ENCODE measurements at places on chromosomes 16 and 17.

GRCh38 chr17:77865716-77866115 is 92.8 kb upstream of the TNRC6C start:
- DNase-seq: no peak

DNA sequence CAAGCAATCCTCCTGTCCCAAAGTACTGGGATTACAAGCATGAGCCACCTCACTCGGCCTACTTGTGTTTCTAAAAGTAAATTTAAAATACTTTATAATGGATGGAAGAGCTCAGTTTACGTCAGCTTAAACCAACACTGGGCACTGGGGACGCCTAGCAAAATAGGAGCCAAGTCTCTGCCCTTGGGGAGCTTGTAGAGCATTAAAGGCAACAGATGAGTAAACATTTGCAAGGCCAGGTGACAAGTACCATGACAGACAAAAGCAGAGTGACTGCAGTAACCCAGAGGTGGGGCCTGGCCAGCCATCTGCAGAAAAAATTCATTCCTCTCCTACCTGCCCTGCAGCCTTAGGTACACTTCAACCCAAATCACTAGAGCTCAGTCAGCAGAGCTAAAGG is 12.1 kb upstream of the NLK start:
- no peak for DNase-seq

DNA sequence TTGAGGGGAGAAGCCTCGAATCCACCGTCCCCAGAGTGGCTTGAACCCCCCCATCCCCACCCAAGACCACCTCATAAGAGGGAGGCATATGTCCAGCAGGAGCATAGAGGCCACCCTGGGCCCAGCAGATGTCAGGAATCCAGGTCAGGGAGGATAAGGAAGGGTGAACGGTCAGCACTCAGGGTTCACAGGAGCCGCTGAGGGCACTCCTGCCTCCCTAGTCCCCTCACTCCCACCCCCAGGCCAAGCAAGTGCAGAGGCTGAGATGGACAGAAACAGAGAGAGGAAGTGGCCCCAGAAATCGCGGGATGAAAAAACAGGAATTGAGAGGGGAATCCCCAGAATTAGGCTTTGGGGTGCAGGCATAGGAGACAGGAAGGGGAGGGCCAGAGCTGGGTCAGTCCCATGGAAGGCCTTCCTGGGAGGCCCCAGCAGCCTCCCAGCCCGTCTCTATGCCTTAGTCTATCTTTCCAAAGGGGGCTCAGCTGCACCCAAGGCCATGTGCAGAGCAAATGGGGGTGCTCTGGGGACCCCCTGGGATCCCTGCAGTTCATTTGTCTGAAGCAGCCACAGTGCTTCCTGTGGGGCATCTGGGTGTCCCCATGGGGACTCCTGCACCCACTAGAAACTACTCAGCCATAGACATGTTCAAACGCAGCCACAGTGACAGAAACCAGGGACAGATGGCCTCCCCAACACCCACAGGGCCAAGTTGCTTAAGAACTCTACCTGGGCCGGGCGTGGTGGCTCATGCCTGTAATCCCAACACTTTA is 1.7 kb downstream of the CMTM3 start:
- DNase-seq: no peak

DNA sequence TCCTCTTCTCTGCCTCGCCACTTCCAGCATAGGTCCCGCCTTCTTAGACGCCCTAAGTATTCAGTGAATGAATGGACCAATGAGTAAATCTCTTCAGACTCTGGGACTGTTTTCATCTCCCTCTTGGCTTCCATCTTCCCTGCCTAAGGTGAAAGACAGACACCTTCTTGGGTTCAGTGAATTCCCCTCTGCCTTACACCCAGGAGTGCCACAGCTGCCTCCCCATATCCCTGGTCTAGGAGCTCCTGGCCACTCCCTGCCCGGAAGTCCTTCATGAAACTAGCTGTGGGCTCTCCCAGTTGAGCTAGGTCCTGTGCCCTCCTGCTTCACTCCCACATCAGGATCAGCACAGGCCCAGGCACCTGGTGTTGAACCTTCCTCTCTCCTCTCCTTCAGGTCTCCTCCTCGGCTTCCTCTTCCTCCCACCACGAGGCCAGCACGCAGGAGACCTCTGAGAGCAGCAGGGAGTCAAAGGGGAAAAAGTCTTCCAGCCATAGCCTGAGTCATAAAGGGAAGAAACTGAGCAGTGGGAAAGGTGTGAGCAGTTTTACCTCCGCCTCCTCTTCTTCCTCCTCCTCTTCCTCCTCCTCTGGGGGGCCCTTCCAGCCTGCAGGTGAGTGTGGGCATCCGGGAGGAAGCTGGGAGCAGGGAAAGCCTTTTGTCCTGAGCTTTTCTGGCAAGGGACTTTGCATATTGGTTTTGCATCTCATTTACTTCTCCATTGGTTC is 10.3 kb downstream of the MLLT6 start:
- DNase-seq: no peak

GRCh38 chr17:8503807-8504206 is 68.1 kb downstream of the NDEL1 start:
- DNase-seq: no peak

- peak; percentile 69 for DNase-seq
Measured at GRCh38 chr16:79089735-79090284, 510.7 kb downstream of the MAF start.

- DNase-seq: no peak
Measured at GRCh38 chr16:71230122-71230845, at the start of gene HYDIN. Gene HYDIN (minus strand): TSS chr16:71230722. CDS start chr16:71186895, 43,827 bp downstream.

- no peak for DNase-seq
Measured at GRCh38 chr17:76986365-76986764, 118.2 kb downstream of the MGAT5B start.

DNA sequence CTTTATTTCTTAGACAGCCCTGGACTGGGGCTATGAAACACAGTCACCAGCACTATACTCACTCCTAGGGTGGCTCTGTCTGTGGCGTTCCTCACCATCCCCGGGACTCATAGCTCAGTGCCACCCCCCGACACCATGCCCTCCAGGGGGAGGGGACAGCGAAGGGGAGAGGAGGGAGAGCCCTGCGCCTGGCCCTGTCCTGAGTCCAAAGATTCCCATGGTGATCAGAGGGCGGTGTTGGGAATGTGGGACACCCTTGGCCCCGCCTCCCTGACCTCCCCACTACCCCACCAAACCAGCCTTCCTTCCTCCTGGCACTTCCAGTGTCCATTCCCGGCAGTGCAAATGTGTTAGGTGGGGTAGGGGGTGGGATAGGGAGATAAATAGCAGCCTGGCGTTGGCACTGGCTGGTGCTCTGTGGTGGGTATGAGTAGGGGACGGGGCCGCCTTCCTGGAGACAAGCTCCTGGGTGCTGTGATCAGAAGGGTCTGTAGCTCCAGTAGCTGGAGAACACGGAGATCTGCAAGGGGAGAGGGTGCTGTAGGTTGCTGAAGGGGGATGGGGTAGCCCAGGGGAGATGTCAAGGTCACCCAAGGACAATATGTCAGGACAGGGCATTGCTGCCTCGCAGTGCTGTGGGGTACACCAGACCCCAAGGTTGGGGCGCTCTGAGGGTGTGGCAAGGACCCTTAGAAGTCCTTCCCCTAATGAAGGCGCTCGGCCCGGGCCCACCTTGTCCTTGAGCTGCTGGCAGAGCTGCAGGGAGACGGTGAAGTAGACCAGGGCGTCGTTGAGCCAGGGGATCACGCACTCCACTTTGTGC is 2.0 kb downstream of the SMIM22 start:
- DNase-seq: no peak

DNA sequence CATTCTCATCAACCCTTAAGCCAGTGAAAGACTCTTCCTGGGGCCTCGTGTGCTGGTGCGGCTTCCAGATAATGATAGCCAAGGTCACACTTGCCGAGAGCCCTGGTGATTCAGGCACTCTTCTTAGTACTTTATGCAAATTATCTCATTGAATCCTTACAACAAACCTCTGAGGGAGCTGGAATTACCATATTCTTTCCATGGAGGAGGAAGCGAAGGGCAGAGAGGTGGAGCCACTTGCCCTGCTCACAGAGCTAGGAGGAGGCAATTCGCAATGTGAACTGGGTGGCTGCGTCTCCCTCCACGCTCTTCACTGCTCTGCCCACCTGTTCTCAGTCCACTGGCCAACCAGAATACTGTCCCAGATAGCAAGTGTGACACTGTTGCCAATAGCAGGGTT is 409.7 kb downstream of the SNX29 start:
- no peak for DNase-seq

DNA sequence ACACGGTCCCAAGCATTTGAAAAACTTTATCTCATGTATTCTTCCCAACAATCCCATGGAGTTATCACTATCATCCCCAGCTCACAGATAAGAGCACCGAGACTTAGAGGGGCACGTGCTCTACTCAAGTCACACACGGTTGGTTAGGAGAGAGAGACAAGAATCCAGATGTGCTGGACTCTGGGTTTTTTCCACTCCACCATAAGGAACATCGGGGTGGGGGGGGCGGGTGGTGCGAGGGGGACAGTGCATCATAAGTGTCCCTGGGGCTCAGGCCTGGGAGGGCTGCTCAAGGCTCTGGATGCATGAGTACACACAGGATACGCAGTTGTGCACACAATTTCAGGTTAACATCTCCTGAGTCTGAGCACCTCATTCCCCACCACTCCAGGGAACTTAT is 7.4 kb downstream of the CDC42EP4 start:
- no peak for DNase-seq

DNA sequence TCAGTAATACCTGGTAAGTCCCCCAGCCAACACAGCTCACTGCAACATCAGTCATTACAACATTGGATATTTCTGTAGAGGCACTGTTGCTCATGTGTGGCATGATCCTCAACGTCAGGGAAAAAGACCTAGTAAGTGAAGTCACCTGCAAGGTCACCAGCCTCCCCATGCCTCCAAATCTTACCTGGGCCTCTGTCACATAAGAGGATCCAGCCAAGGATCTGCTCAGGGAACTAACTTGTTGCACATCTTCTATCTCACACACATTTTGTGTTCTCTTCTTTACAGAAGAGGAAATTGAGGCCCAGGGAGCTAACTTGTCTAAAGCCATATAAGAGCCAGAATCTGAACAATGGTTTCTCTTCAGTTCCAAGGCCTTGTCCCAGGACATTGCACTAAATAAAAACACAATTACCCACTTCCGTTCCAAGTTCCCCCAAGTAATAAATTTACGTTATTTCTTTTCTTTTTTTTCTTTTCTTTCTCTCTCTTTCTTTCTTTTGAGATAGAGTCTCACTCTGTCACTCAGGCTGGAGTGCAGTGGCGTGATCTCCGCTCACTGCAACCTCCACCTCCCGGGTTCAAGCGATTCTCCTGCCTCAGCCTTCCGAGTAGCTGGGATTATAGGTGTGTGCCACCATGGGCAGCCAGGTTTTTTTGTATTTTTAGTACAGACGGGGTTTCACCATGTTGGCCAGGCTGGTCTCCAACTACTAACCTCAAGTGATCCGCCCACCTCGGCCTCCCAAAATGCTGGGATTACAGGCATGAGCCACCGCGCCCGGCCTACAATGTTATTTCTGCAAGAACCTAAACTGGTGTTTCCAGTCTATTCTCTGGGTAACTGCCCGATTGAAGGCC is 1.3 kb downstream of the SHMT1 start:
- DNase-seq: no peak

GRCh38 chr16:79073566-79073965 is 527.0 kb downstream of the MAF start:
- DNase-seq: no peak

- no peak for DNase-seq
Measured at GRCh38 chr17:19316761-19317358, 45.7 kb downstream of the B9D1 start.

- no peak for DNase-seq
Measured at GRCh38 chr17:70405492-70406220, 236.3 kb downstream of the KCNJ2 start.

DNA sequence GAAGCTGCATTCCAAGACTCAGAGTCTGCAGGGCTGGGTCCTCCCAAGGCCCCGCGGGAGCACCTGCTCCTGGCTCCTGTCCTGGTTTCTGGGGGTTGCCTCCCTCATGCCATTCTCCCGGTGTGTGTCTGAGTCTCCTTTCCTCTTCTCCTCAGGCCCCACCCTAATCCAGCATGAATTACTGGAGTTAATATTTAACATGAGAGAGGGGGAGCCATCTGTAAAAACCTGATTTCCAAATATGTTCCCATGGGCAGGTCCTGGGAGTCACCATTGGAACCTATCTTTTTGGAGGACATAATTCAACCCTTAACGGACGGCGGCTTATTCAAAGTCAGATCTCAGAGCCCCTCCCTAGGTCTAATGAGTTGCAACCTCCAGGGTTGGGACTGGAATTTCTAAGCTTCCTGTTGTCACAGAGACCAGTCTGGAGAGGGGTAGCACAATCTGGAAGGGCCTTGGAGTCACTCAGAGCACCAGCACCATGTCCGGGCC is 5.4 kb downstream of the C17orf99 start:
- DNase-seq: no peak

- no peak for DNase-seq
Measured at GRCh38 chr17:27343294-27343693, 49.4 kb downstream of the WSB1 start.

GRCh38 chr17:27485716-27486495 is 29.7 kb downstream of the KSR1 start:
- no peak for DNase-seq

DNA sequence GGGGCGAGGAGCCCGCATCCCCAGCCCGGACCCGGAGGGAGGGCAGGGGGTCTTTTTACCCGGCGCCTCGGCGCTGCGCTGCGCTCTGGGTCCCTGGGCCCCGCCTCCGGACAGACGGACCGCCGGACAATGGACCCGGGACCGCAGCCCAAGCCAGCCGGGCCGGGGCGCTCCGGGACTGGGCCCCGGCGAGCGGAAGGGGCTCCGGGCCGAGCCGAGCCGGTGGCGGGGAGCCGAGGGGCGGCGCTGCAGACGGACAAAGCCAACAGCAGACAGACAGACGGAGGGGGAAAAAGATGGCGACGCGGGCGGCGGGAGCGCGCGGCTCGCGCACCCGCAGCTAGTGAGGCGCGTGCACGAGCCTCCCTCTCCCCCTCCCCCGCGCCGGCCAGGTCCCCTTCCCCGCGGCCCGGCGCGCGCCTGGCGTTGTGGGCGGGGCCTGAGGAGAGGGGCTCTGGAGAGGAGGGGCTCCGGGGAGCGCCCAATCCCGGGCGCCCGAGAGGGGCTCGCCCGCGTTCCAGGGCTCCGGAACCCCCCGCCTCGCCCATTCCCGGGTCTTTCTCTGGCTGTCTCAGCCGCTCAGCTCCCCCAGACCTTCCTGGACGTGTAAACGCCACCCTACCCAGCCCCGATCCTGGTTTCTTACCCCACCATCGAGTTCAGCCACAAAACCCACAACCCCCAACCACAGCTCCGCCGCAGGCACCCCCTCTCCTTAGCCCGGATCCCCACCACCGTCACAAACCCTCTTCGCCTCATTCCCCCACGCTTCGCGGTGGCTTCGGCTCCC is at the start of gene ZNF821:
TSS of gene ZNF821 (minus strand) at position 334 of the 790 bp plus-strand sequence. CDS start 4,236 bp downstream, outside the sequence.
- DNase-seq: peak; percentile 73

DNA sequence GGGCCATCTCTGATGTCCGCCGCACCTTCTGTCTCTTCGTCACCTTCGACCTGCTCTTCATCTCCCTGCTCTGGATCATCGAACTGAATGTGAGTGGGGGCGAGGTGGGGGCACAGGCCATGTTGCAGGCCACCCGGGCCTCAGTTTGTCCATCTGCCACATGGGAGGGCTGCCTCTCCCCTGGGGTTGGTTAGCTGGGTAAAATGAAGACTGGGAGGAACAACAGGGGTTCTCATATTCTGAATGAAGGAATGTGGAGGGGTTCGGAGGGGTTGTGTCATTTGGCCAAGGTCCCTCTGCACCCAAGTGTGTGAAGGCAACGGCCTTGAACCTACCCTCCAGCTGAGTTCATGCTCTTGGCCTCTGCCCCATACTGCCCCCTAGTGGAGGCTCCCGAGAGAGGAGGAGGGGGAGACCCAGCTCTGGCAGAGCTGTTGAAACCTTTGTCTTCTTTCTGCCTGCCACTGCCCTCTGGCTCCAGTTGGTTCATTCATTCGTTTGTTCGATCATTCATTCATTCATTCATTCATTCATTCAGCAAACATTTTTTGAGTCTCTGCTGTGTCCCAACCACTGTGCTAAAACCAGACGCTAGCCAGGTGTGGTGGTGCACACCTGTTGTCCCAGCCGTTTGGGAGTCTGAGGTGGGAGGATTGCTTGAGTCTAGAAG is 11.4 kb upstream of the TCAP start:
- DNase-seq: peak; percentile 89
